Heart left ventricle (tissue), 16 donors: ENCODE measurements at places on chromosomes 4 and X. TPM values are rescaled to one million over a fixed set of nuclear protein-coding genes. Genes with fewer than 3 reads are reported as not detected.

TMPRSS11B gene
- not detected for polyA plus RNA-seq

GRCh38 chr4:973431-974397 is at the start of gene DGKQ:
Gene DGKQ, minus strand, starts transcription at chr4:973569. Its CDS starts 87 bp downstream, at chr4:973482.
- H3K4me1 ChIP-seq, result peaks cover 24% of the 10 kb centered on the region
- peak; percentile 92 for DNase-seq
- H3K27me3 ChIP-seq, result no peaks in the 10 kb centered on the region
- peak within 1 kb of the TSS; percentile 82 for H3K4me3 ChIP-seq
- H3K36me3 ChIP-seq, result no peaks in the 10 kb centered on the region
- no peak within 1 kb of the TSS for H3K27ac ChIP-seq

DNA sequence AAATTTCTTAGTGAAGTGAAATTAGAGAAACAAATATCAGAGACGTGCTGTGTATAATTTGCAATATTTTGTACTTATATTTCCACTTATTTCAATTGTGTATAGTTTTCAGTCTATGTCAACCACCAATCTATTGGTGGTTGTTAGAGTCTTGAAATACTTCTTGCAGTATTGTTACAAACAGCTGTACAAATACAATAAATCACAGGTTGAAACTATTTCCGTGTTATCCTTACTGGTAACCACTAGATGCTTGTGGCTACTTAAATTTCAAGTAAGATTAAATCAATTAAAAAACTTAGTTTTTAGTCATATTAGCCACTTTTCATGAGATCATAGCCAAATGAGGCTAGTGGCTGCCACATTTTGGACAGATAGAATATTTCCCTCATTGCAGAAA is 520.5 kb downstream of the GBA3 start:
- no peaks in the 10 kb centered on the region for H3K4me1 ChIP-seq
- no peaks in the 10 kb centered on the region for H3K27me3 ChIP-seq
- H3K27ac ChIP-seq, result no peak overlapping the region
- no peak for DNase-seq
- H3K36me3 ChIP-seq, result no peaks in the 10 kb centered on the region

DNA sequence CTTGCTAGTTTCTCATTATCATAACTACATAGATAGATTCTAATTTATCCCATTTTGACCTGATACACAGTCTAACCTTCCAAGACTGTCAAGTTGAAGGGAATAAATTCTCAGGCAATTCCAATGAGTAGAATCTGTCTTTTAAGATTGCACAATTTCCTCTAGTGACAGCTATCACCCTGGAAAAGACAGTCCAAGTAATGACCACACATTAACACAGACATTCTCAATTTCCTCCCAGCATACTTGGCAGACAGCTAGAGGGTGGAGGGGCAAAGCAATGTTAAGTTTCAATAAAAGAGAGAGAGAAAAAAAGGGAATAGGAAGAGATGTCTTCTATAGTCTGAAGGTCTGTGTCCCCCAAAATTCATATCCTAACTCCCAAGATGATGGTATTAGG is 234.7 kb downstream of the LDB2 start:
- no peaks in the 10 kb centered on the region for H3K4me1 ChIP-seq
- no peak for DNase-seq
- H3K27ac ChIP-seq, result no peak overlapping the region
- H3K27me3 ChIP-seq, result no peaks in the 10 kb centered on the region

FAM13A gene
- polyA plus RNA-seq, result 5.8 TPM

CENPVL1 gene
- polyA plus RNA-seq, result not detected

IL2 gene
- not detected for polyA plus RNA-seq

DNA sequence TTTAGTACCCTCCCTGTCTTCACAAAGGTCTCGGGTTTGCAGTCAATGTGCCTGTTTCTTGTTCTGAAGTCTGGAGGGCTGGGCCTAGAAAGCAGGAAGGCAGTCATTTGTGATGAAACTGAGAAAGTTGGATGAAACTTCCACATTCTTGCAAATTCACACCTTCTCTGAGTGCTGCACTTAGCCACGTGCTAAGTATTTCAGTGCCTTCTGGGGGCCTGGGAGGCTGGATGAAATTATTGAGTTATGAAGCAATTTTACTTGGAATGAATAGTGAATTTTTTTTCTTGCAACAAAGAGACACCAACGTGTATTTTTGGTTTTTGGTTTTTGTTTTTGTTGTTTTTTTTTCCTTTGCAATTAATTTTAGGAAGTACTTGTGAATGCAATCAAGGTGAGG is 71.2 kb downstream of the MSX1 start:
- no peak for DNase-seq

- no peak for DNase-seq
- H3K4me3 ChIP-seq, result no peak overlapping the region
- no peak overlapping the region for H3K27ac ChIP-seq
- no peaks in the 10 kb centered on the region for H3K27me3 ChIP-seq
These were observed 110.3 kb downstream of the AREG start for GRCh38 chr4:74555231-74555630.

- H3K4me1 ChIP-seq, result no peaks in the 10 kb centered on the region
- no peak overlapping the region for H3K27ac ChIP-seq
- no peaks in the 10 kb centered on the region for H3K36me3 ChIP-seq
- H3K27me3 ChIP-seq, result no peaks in the 10 kb centered on the region
These were observed 356.1 kb downstream of the HNRNPD start for GRCh38 chr4:82017680-82018079.

GRCh38 chrX:112779139-112779538 is 61.5 kb downstream of the AMOT start:
- peaks cover 5% of the 10 kb centered on the region for H3K36me3 ChIP-seq
- H3K27ac ChIP-seq, result no peak overlapping the region
- H3K27me3 ChIP-seq, result no peaks in the 10 kb centered on the region
- DNase-seq, result no peak
- H3K4me1 ChIP-seq, result no peaks in the 10 kb centered on the region
- no peak overlapping the region for H3K4me3 ChIP-seq

DNA sequence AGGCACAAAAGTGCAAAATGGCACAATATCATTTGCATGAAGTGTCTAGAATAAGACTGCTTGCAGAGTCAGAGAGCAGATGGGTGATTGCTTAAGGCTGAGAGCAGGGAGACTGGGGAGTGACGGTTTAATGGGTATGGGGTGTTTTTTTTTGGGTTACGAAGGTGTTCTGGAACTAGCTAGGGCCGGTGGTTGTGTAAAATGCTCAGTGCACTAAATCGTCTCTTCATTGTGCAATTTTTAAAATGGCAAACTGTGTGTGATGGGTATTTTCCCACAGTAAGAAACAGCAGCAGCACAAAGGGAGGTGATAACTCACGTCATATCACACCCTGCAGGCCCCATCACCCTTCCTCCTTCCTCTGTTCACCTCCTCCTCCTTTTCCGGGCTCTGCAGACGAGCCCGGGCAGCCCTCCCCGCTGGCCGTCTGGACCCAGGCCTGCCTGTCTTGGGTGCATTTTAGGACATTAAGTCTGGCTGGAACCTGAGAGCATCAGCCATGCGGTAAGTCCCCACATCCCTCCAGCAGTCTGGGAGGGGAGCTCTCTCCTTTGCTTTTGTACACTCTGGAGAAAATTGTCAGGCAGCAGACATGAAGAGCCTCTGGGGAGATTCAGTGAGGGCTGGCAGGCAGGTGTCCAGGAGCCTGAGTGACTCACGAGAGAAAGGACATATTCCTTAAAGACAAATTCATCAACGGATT is 42.7 kb downstream of the ASMT start:
- H3K27ac ChIP-seq, result no peak overlapping the region
- H3K27me3 ChIP-seq, result no peaks in the 10 kb centered on the region
- no peaks in the 10 kb centered on the region for H3K4me1 ChIP-seq
- no peak overlapping the region for H3K4me3 ChIP-seq

FAM90A26 gene
- not detected for polyA plus RNA-seq

MTMR8 gene
- polyA plus RNA-seq, result not detected

VCX3A gene
- not detected for polyA plus RNA-seq

DNA sequence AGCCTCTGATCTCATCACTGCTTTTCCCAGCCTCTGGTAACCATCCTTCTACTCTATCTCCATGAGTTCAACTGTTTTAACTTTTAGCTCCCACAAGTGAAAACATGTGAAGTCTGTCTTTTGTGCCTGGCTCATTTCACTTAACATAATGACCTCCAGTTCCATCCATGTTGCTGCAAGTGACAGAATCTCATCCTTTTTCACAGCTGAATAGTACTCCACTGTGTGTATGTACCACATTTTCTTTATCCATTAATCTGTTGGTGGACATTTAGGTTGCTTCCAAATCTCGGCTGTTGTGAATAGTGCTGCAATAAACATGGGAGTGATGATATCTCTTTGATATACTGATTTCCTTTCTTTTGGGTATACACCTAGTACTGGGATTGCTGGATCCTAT is 109.5 kb downstream of the FRYL start:
- no peak overlapping the region for H3K27ac ChIP-seq
- DNase-seq, result no peak
- no peaks in the 10 kb centered on the region for H3K36me3 ChIP-seq
- no peaks in the 10 kb centered on the region for H3K4me1 ChIP-seq
- H3K27me3 ChIP-seq, result no peaks in the 10 kb centered on the region

DNA sequence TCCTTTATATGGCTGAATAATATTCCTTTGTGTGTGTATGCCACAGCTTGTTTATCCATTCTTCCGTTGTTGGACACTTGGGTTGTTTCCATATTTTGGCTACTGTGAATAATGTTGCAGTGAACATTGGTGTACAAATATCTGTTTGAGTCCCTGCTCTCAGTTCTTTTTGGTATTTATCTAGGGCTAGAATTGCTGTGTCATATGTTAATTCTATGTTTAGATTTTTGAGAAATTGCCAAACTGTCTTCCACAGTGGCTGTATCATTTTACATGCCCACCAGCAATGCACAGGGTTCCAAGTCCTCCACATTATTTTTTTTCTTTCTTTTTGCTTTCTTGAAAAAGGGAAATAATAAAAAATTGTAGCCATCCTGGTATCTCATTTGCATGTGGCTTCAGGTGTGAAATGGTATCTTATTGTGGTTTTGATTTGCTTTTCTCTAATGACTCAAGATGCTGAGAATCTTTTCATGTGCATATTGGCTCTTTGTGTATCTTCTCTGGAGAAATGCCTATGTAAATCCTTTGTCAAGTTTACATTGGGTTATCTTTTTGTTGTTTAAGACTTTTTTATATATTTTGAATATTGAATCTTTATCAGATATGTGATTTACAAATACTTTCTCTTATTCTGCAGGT is 129.7 kb downstream of the RAPGEF2 start:
- no peaks in the 10 kb centered on the region for H3K36me3 ChIP-seq
- no peaks in the 10 kb centered on the region for H3K27me3 ChIP-seq
- H3K27ac ChIP-seq, result peak overlapping the region; percentile 21
- H3K4me1 ChIP-seq, result peaks cover 20% of the 10 kb centered on the region
- no peak overlapping the region for H3K4me3 ChIP-seq
- no peak for DNase-seq

DNA sequence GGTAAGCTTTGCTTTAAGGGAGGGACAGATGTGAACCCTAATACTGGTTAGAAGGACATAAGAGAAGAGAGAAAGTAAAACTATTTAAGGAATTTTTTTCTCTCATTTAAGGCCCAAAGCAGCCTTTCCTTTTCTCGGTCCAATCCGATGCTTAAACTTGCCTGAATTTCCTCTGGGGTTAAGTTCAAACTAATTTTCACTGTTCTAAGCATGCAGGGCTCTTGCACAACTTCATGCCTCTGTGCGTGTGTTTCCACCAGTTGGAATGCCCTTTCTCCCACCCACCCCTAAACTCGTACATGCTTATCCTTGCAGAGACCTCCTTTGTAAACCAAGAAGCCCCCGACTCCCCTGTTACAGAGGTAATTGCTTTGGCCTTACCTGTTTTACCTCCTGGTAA is 204.7 kb downstream of the CBR4 start:
- no peaks in the 10 kb centered on the region for H3K27me3 ChIP-seq
- no peaks in the 10 kb centered on the region for H3K4me1 ChIP-seq
- no peak overlapping the region for H3K27ac ChIP-seq
- DNase-seq, result no peak
